ENCODE measurements at places on chromosomes 7 and 10. TPM values are rescaled to one million over a fixed set of nuclear protein-coding genes. Genes with fewer than 3 reads are reported as not detected.

DNA sequence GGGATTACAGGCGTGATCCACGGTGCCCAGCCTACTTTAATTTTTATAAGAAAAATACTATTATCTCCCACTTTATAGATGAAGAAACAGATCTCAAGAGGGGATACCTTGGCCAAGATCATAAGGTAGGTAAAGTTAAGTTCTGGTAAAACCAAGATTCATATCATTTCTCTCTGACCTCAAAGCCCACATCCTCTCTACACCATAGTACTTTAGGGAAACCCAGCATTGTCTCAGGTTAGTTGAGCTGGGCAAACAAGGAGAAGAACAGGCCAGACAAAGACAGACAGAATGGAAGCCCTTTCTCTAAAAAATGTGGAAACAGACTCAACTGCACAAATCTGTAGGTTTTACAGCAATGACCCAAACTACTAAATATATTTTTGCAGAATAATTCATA lies 197.7 kb upstream of the FRMD4A start:
- H3K4me3 ChIP-seq, result no peak overlapping the region
- H3K27me3 ChIP-seq, result no peaks in the 10 kb centered on the region
- no peaks in the 10 kb centered on the region for H3K36me3 ChIP-seq
- no peaks in the 10 kb centered on the region for H3K4me1 ChIP-seq
- no peak overlapping the region for H3K27ac ChIP-seq

GRCh38 chr7:108570146-108570755 lies 577 bp downstream of the DNAJB9 start:
- peak overlapping the region; percentile 87 for H3K4me3 ChIP-seq
- peak overlapping the region; percentile 98 for H3K27ac ChIP-seq
- no peaks in the 10 kb centered on the region for H3K27me3 ChIP-seq
- peaks cover 4% of the 10 kb centered on the region for H3K4me1 ChIP-seq

DNA sequence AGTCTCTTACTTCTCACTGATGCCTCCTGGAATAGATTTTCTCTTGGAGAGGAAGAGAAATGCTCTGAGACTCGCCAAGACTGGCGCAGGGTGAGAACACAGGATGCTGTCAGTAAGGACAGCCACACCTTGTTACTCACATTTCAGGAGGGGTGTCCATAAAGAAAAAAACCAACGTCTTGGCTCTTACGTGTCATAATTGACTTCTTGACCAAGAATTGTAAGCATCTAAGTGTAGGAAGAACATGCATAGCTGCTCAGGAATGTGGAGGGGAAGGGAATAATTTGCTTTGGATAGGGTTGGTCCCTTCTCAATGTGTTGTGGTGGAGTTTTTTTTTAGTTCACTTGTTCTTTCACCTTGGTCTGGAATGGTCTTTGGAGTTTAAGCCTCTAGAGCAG lies 43.8 kb upstream of the ZNF438 start:
- peak overlapping the region; percentile 82 for H3K27ac ChIP-seq
- H3K4me3 ChIP-seq, result no peak overlapping the region
- H3K27me3 ChIP-seq, result no peaks in the 10 kb centered on the region
- H3K4me1 ChIP-seq, result peaks cover 46% of the 10 kb centered on the region

DNA sequence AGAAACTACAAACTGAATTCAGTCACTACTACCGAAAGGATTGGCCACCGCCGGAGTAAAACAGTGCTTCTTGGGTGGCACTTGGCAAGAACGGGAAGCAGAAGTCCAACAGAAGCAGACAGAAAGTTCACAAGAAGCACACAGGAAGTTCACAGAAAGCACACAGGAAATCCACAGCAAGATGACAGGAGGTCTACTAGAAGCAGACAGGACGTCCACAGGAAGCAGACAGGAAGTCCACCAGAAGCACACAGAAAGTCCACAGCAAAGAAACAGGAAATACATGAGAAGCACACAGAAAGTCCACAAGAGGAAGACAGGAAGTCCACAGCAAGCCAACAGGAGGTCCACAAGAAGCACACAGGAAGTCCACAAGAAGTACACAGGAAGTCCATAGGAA lies 399.2 kb upstream of the AUTS2 start:
- H3K27me3 ChIP-seq, result no peaks in the 10 kb centered on the region
- no peak for DNase-seq
- H3K27ac ChIP-seq, result no peak overlapping the region
- no peak overlapping the region for H3K4me3 ChIP-seq
- no peaks in the 10 kb centered on the region for H3K36me3 ChIP-seq

DNA sequence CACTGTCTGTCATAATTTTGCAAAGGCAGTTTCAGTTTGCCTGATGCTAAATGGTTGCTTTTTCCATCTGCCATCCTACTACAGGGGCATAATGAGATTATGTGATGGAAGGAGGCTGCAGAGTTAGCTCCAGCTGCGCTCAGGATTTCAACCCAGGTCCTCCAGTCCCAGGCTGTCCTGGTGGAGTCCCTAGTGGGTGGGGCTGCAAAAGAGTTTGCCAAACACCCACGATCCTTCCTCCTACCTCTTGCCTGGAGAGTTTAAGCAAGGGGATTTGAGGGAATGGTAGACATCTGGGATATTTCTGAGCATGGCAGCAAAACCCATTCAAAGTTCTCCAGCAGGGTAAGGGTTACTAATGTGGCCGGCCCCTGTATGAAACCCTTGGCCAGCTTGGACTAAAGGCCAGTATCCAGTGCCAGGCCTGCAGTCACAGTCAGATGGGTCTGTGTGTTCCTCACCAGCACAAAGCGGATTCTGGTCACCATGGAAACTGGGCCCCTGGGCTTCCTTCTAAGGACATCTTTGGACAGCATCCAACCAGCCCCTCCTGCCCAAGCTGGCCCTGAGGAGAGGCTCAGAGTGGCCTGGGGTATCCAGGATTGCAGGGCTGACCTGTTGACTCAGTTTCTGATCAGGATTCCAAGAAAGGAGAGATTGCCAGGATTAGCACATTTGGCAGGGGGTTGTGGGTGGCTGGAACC lies 42.7 kb upstream of the CHST3 start:
- H3K27ac ChIP-seq, result no peak overlapping the region
- no peak for DNase-seq
- H3K36me3 ChIP-seq, result no peaks in the 10 kb centered on the region
- H3K27me3 ChIP-seq, result no peaks in the 10 kb centered on the region
- H3K4me1 ChIP-seq, result no peaks in the 10 kb centered on the region
- H3K4me3 ChIP-seq, result no peak overlapping the region

- DNase-seq, result no peak
- no peaks in the 10 kb centered on the region for H3K4me1 ChIP-seq
- no peaks in the 10 kb centered on the region for H3K36me3 ChIP-seq
- H3K4me3 ChIP-seq, result no peak overlapping the region
- no peaks in the 10 kb centered on the region for H3K27me3 ChIP-seq
- no peak overlapping the region for H3K27ac ChIP-seq
Measured at GRCh38 chr7:16801111-16801542, 3.7 kb downstream of the AGR2 start.

GRCh38 chr10:99393683-99394082 lies 36.7 kb downstream of the GOT1 start:
- no peaks in the 10 kb centered on the region for H3K27me3 ChIP-seq
- DNase-seq, result no peak
- H3K4me1 ChIP-seq, result no peaks in the 10 kb centered on the region
- no peak overlapping the region for H3K27ac ChIP-seq
- no peak overlapping the region for H3K4me3 ChIP-seq

GRCh38 chr10:127578259-127578960 lies 29.3 kb downstream of the NPS start:
- H3K27ac ChIP-seq, result no peak overlapping the region
- H3K27me3 ChIP-seq, result no peaks in the 10 kb centered on the region
- DNase-seq, result no peak
- no peak overlapping the region for H3K4me3 ChIP-seq
- H3K4me1 ChIP-seq, result no peaks in the 10 kb centered on the region
- H3K36me3 ChIP-seq, result no peaks in the 10 kb centered on the region

GRCh38 chr7:50663396-50664102 lies 98.3 kb upstream of the DDC start:
- no peak for DNase-seq
- no peaks in the 10 kb centered on the region for H3K27me3 ChIP-seq
- H3K27ac ChIP-seq, result peak overlapping the region; percentile 85

- no peak overlapping the region for H3K4me3 ChIP-seq
- no peaks in the 10 kb centered on the region for H3K36me3 ChIP-seq
- no peaks in the 10 kb centered on the region for H3K4me1 ChIP-seq
- no peak overlapping the region for H3K27ac ChIP-seq
- no peaks in the 10 kb centered on the region for H3K27me3 ChIP-seq
Measured at GRCh38 chr10:29316308-29317026, 27.6 kb downstream of the LYZL1 start.

DNA sequence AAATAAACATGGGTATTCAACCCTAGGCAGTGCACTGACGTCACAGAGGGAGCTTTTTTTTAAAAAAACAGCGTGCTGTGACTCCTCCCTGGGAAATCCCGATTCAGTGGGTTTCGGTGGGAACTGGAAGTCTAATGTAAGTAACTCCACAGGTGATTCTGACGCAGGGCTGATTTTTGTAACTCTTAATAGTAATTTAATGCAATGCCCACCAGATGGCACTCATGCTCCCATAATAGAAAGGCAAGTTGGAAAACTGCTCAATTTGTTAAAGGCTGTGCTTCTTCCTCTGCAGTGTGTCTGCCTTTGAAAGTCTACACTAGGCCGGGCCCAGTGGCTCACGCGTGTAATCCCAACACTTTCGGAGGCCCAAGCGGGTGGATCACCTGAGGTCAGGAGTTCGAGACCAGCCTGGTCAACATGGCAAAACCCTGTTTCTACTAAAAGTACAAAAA lies 10.9 kb upstream of the RSU1 start:
- H3K27ac ChIP-seq, result peak overlapping the region; percentile 74
- DNase-seq, result peak; percentile 80
- peaks cover 16% of the 10 kb centered on the region for H3K4me1 ChIP-seq
- no peaks in the 10 kb centered on the region for H3K36me3 ChIP-seq

DNA sequence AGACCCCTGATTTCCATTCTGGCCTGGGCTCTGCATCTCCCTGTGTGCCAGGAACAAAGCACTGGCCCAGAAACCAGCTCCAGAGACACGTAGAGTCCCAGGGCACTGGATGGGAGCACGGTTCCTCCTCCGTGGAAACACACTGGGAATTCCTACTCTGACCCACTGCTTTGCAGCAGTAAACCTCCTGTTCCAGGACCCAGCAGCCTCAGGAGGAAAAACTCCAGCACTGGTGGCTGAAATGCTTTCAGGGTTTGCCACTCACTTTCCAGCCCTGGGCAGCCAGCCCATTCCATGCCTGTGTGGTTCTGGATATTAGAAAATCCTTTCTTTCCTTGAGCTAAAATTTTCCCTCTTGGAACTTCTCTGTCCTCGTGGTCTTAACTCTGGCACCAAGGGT lies 58.0 kb downstream of the FAM171A1 start:
- no peak overlapping the region for H3K4me3 ChIP-seq
- H3K36me3 ChIP-seq, result no peaks in the 10 kb centered on the region

DNA sequence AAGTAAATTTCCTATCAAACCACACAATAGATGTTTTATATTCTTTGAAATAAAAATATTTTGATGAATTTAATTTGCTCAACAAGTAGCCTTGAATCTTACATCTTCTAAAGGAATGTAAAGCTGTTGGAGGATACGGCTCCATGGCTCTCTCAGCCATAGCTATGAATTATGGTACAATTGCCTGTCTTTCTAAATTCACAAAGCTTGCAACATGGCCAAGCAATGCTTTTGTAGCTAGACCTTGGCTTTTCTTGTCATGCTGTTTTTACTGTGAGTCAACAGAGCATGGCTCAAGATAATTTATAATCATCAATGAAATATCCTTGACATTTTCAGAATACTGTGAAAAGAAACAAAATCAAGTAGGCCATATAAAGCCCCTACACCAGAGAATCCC lies 286.7 kb downstream of the CACNA2D1 start:
- no peak for DNase-seq
- no peak overlapping the region for H3K27ac ChIP-seq
- H3K4me1 ChIP-seq, result no peaks in the 10 kb centered on the region
- no peaks in the 10 kb centered on the region for H3K27me3 ChIP-seq
- no peak overlapping the region for H3K4me3 ChIP-seq

GRCh38 chr10:96377816-96378294 lies 19.1 kb upstream of the OPALIN start:
- DNase-seq, result no peak
- no peaks in the 10 kb centered on the region for H3K36me3 ChIP-seq
- no peaks in the 10 kb centered on the region for H3K27me3 ChIP-seq
- H3K4me3 ChIP-seq, result no peak overlapping the region

- H3K4me3 ChIP-seq, result peak overlapping the region; percentile 39
- no peaks in the 10 kb centered on the region for H3K36me3 ChIP-seq
- no peak for DNase-seq
- no peak overlapping the region for H3K27ac ChIP-seq
- H3K27me3 ChIP-seq, result no peaks in the 10 kb centered on the region
Measured at GRCh38 chr10:26566525-26567350, 128.6 kb downstream of the APBB1IP start.

GRCh38 chr10:74282848-74283210 lies 131.8 kb downstream of the ADK start:
- H3K4me3 ChIP-seq, result no peak overlapping the region
- no peaks in the 10 kb centered on the region for H3K4me1 ChIP-seq
- H3K36me3 ChIP-seq, result no peaks in the 10 kb centered on the region
- no peaks in the 10 kb centered on the region for H3K27me3 ChIP-seq
- DNase-seq, result no peak

GRCh38 chr10:59273445-59273844 lies 88.9 kb downstream of the FAM13C start:
- no peak for DNase-seq
- no peak overlapping the region for H3K4me3 ChIP-seq
- peaks cover 7% of the 10 kb centered on the region for H3K4me1 ChIP-seq
- no peaks in the 10 kb centered on the region for H3K27me3 ChIP-seq
- peaks cover 5% of the 10 kb centered on the region for H3K36me3 ChIP-seq
- no peak overlapping the region for H3K27ac ChIP-seq

- peaks cover 11% of the 10 kb centered on the region for H3K4me1 ChIP-seq
- H3K27me3 ChIP-seq, result no peaks in the 10 kb centered on the region
Measured at GRCh38 chr10:3064423-3064822, 2.9 kb upstream of the PFKP start.

- H3K36me3 ChIP-seq, result no peaks in the 10 kb centered on the region
- H3K27ac ChIP-seq, result no peak overlapping the region
- no peaks in the 10 kb centered on the region for H3K4me1 ChIP-seq
- DNase-seq, result no peak
- no peaks in the 10 kb centered on the region for H3K27me3 ChIP-seq
Measured at GRCh38 chr7:156840134-156840533, 52.8 kb downstream of the LMBR1 start.

GRCh38 chr10:45380903-45381620 lies 7.0 kb downstream of the ALOX5 start:
- H3K27ac ChIP-seq, result no peak overlapping the region
- peak; percentile 77 for DNase-seq
- H3K4me1 ChIP-seq, result no peaks in the 10 kb centered on the region
- no peaks in the 10 kb centered on the region for H3K27me3 ChIP-seq
- no peaks in the 10 kb centered on the region for H3K36me3 ChIP-seq

Gene HPS1
- 42.7 TPM for total RNA-seq

Gene CALCR
- not detected for total RNA-seq

Gene CPXM2
- total RNA-seq, result 125 TPM

Gene NEUROG3
- total RNA-seq, result not detected
